T-helper 17 cell (primary cell): ENCODE measurements at places on chromosomes 4 and X.

DNA sequence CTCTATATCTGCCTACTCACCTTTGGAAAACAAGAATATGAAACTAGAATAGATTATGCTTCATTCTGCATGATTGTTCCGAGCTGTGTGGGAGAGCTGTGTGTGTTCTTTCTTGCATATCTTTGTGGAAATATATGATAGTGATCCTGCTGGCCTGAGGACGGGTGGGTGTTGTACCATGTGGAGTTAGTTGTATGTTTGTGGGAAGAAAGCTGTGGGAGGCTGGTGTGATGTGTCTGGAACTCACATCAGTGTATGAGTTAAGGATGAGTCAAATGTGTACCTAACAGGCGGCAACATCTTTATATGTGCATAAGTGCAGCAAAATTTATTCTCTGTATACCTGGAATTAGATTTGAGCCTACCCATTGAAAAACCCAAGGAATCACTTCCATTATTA, 208.1 kb upstream of the ADGRL3 start:
- DNase-seq: no peak

DNA sequence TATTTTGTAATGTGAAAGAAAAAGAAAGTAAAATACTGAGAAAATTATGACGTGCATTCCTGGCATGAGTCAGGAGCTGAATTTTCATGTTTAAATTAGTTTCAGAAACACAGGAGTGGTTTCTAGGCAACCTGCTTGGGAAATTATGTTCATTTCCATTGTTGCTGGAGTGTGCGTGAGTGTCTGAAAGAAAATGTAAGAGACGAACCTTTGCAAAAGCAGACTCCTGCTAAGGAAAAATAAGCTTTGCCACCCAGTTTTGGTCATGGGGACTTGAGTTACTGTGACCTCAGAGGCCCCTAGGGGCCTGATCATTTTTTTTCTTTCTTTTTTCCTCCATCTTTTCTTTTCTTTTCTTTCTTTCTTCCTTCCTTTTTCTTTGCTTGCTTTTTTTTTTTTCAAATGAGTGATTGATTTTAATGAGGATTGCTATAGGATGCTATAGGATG, 18.8 kb upstream of the CHRNA9 start:
- no peak for DNase-seq

DNA sequence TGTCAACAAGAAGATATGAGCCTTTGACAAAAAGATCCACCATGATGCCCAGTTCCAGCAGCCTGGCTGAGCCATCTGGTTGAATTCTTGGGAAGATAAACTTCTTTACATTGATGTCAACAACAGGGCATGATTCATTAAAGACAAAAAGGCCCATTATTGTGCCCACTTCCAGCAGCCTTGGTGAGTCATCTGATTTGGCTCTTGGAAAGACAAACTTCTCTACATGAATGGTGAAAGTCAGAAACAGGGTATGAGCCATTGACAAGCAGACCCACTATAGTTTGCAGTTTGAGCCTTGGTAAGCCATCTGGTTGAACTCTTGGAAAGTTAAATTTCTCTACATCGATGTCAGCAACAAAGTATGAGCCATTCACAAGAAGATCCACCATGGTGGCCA, 4.1 kb upstream of the CSF2RA start:
- DNase-seq: no peak

DNA sequence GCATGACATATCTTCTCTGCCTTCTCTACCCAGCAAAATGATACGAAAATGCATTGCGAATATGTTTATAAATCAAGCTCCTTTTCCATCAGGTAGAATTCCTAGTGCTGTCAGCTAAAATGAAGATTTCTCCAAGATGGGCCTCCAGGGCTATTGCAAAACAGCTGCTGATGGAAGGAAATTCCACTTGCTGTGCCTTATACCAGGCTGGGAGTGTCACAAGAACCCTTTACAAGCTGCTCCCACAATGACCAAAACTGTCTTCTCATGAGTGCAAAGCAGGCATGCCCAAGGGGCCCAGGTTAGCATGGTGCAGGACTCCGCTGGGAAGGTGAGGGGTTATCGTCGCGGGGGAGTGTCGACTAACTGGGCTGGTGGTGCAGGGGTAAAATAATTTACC, 8.7 kb downstream of the HNRNPH2 start:
- DNase-seq: no peak

DNA sequence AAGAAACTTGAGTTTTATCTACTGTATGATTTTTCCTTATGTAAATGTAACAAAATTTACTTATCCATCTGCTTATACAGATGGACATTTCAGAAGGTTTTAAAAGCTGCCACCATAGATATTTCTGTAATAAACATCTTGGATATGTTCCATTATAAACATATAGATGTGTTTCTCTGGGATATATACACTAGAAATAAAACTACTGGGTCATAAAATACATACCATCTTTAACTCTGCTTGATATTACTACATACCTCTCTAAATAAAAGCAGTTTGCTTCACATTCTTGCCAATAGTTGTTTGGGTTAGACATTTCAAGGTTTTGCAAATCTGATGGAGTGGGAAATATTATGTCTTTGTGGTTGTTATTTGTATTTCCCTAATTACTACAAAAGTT, 220.6 kb downstream of the FBXO8 start:
- no peak for DNase-seq

DNA sequence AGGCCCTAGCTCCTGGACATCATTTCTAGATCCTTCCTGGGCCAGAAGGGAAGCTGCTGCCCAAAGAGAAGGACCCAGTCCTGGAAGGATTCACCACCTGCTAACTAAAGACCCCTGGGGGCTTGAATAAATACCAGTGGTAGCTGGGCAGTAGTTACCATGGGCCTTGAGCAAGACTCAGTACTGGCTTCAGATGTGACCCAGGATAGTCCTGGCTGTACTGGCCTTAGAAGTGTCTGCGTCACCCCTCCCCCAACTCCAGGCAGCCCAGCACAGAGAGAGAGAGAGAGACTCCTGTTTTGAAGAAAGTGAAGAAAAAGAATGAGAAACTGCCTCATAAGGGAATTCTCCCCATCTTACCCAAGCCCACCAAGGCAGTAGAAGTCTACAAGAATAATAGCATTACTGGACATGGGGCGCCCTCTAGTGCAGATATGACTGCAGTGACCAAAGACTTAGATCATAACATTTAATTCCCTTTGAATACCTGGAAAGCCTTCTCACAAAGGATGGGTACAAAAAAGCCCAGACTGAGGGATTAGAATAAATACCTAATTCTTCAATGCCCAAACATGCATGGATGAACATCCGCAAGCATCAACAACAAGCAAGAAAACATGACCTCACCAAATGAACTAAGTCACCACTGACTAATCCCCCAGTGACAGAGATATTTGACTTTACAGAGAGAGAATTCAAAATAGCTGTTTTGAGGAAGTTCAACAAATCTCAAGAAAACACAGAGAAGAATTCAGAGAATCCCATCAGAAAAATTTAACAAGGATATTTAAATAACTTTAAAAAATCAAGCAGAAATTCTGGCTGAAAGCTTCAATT, 171.8 kb downstream of the HNRNPD start:
- DNase-seq: peak; percentile 9

GRCh38 chrX:150476164-150476699, 92.2 kb upstream of the MTM1 start:
- DNase-seq: no peak
